ENCODE measurements at places on chromosomes 5 and 9. TPM values are rescaled to one million over a fixed set of nuclear protein-coding genes. Genes with fewer than 3 reads are reported as not detected.

The MARCOL gene
- total RNA-seq: not detected

The LCN12 gene
- 2.1 TPM for total RNA-seq

The QRFP gene
- total RNA-seq: not detected

The BICD2 gene
- 22.3 TPM for total RNA-seq

The ARID3C gene
- not detected for total RNA-seq

The PCDHGA1 gene
- total RNA-seq: 0.72 TPM

The TYRP1 gene
- total RNA-seq: not detected

DNA sequence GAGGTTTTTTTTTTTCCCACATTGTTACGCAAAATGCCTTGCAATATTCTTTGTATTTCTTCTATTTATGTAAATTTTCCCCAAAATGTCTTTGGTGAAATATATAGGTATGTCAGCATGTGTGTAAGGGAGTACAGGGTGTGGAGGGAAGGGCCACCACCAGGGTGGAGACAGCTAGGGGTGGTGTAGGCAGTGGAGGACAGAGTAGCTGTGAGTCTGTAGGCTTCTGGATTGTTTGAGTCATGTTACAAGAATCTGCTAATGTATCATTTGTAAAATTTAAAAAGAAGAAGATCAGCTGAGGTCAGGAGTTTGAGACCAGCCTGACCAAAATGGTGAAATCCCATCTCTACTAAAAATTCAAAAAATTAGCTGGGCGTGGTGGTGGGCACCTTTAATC lies 175.5 kb downstream of the NXNL2 start:
- no peak for DNase-seq

DNA sequence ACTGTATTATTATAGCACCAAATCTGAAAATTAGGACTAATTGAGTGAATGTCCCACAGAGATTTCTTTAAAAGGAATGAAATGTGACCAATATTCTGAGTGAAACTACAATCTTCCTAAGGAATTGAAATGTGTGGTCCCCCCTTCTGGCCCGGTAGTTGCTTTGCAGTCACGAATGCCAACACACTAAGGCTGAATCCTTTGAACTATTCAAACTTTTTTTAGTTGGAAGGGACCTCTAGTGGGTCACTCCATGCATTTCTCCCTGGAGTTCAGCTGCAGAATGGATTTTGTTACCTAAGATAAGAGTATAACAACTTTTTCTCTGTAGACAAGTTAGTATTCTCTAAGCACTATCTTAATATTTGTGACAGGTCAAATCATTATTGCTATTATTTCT lies 2.8 kb downstream of the CDH6 start:
- DNase-seq: no peak

DNA sequence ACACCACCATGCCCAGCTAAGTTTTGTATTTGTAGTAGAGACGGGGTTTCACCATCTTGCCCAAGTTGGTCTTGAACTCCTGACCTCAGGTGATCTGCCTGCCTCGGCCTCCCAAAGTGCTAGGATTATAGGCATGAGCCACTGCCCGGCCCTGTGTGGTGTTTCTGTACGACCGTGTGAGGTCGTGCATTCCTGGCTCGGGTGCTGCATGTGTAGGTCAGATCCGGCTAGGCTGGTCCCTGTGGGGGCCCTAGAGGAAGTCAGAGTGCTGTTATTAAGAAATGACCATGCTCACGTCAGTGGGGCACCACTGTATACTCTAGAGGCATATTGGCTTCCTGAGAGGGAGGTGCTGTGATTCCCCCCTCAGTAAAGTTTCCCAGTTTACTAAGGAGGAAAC lies 13.7 kb downstream of the WNK2 start:
- no peak for DNase-seq

DNA sequence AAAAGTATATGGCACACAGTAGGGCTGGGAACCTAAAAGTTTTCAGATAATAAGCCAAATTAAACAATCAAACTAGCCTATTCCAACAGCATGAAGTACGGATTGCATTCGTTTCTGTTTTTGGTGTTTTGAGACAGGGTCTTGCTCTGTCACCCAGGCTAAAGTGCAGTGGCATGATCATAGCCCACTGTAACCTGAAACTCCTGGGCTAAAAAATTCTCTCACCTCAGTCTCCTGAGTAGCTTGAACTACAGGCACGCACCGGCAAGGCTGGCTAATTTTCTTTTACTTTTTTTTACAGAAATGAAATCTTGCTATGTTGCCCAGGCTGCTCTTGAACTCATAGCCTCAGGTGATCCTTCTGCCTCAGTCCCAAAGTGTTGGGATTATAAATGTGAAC lies 5.2 kb downstream of the RFX3 start:
- no peak for DNase-seq

DNA sequence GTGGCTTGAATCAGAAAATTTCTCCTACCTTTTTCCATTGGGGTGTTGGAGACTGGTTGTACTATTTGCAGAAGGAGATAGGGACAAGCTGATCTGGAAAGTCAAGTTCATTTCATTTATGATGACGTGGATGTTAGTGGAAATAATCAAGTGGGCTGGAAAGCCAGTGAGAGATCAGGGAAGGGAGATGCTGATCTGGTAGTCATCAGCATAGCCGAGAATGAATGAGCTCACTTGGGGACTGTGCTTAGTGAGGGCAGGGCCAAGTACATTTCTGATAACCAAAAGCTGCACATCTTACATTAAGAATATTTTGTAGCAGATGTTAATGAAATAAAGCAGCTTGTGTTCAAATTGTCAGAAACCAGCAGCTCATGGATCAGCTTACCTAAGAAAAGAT lies 12.1 kb downstream of the MAN2A1 start:
- no peak for DNase-seq

- no peak for DNase-seq
Measured at GRCh38 chr5:218457-219291, 554 bp downstream of the SDHA start.

GRCh38 chr9:33785914-33786313 lies 9.4 kb upstream of the PRSS3 start:
- DNase-seq: no peak

DNA sequence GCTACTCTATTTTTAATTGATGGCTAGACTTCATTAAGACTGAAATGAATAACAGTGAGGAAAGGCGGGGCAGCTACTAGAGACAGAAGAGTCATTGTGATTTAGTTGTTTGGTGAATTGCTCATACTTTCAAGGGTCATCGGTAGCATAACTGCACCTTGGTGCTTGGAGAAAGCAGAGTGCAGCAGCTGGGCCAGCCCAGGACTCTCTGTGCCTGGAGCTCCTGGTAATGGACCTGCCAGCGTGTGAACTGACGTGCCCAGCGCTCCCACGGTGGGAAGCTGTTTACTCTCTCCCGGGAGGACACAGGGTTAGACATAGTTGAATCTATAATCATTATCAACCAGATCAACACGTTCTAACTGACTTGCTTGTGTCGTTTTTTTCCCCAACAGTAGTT lies 42.9 kb downstream of the LURAP1L start:
- DNase-seq: no peak

DNA sequence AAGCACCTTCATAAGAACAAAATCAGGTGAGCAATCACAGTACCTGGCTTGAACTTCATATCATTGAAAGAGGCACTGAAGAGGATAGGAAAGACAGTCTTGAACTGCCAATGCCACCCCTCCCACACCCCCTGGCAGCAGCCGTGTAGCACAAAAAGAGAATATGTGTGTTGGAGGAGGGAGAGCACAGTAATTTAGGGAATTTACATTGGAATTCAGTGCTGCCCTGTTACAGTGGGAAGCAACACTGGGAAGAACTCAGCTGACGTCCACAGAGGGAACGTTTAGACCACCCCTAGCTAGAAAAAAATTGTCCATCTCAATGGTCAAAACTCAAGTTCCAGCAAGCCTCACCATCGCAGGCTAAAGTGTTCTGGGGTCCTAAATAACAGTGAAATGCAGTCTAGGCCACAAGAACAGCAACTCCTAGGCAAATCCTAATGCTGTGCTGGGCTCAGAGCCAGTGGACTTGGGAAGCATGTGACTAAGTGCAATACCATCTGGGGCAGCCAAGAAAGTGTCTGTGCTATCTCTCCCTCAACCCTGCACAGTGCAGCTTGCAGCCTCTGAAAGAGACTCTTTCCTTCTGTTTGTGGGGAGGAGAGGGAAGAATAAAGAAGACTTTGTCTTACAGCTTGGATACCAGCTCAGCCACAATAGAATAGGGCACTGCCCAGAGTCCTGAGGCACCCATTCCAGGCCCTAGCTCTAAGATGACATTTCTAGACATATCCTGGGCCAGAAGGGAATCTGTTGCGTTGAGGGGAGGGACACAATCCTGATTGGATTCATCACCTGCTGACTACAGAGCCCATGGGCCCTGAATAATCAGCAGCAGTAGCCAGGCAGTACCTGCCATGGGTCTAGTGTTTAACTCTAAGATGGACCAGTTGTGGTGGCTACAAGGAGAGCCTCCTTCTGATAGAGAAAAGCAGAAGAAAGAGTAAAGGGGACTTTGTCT lies 62.1 kb upstream of the VLDLR start:
- no peak for DNase-seq

DNA sequence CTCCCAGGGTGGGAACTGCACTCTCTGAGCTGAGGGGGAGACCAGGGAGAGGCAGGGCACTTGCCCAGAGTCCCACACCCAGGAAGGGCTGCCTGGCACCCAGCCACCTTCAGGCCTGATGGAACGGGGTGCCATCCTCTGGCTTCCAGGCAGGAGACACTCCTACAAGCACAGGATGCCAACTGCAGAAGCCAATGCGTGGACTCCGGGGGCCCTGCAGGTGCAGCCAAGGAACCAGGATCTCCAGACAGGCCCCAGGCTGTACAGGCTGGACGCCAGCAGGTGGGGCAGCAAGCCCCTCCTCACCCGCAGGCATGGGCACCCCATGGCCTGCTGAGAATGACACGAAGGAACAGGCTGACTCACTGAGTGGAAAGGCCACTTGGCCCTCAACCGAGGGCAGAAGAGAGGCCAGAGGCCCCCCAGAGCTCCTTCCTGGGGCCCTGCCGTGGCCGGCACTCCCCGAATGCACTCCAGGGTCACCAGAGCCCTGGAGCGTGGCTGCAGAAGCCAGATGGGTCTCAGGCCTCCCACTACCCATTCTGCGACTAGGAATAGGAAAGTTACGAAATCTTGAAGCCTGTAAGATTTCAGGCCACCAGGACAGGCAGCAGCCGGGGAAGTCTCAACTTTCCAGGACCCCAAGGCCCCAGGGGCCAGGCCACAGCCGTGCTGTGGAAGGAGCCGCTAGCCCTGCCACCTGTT lies 15.7 kb downstream of the NACC2 start:
- DNase-seq: peak; percentile 29

- DNase-seq: no peak
Measured at GRCh38 chr9:124504530-124505005, 2.6 kb downstream of the NR5A1 start.

GRCh38 chr9:97559111-97559514 lies 57.6 kb downstream of the TMOD1 start:
- DNase-seq: no peak

DNA sequence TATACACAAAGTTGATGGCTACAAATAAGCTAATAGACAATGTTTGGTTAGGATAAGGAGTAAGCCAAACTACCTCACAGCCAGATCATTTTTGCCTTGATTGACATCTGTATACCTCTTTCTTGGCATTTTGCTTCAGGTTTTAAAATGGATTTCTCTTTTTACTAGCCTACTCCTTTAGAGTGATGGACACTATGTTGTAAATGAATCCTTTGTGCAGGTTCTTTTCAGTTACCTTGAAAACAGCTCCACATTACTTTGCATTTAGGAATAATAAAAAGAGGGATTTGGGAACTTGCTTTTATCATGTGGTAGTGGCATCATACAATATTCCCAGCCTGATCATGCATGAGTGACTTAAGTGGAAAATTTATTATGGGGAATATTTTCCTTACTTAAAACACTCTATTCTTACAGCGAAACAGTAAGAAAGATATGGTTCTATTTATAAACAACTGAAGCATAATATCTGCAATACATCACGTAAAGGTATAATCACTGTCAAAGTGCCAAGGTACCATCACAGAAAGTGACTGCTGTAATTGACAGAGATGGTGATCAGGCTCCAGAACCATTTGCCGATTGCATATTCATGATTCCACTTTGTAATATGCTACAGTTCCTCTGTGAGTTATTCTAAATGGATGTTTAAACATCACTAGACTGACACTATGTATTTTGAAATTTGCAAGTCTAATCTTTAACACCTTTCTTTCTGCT lies 327.0 kb downstream of the DMRTA1 start:
- DNase-seq: no peak

DNA sequence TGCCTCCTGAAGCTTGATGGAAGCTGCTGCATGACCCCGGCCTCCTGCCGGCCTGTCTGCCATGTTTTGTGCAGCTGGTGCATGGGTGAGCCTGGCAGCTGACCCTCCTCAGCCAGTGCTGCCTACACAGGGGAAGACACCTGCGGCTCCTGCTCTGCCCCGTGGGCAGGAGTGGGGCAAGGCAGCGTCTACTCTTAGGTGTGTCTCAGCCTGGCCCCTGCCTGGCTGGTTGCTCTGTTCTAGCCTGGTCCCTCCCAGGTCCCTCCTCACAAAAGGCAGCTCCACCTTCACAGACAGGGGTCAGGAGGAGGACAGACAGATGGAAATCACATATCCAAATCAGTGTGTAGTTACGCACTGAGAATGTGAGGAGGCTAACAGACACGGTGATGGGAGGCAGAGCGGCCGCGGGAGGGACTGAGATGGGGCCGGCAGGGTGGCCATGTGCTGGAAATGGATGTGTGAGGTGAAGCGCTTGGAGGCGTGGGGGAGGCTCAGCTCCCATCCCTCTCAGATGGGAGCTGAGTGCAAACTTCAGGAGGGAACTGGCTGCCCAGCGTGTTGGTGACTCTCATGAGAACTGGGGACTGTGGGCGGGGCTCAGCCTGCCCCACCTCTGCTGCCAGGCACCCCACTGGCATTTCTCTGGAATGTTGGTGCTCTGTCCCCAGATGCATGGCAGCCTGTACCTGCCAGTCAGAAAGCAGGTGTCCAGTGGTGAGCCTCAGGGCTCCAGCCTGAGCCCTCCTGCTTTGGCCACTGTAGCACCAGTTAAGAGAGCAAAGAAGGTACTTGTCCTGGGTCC lies 43.4 kb downstream of the PPARGC1B start:
- DNase-seq: no peak

DNA sequence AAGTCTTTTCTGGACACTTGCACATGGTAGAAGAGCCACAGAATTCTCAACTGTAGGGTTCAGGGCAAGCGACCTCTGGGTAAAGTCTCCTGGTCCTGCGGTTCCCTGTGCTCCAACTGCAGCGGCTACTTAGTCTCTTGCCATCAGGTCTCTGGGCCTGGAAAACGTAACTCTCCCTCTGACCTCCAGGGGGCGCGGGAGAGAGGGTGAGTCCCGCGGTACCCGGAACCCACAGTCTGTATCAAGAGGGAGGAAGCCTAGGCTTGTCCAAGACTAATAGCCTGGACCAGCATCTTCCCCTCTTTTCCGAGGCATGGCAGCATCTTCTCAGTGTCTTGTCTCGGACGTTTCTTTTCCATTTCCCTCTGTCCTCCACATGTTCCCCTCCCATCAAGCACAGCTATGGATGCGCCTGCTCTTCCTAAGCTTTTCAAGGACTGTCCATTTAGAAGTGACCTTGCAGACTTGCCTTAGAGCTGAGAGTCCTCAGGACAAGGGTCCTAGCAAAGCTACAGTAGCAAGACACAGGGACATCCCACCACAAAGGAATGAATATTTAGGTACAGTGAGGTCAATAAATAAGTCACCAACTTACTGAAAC lies 59.3 kb downstream of the FSTL4 start:
- peak; percentile 83 for DNase-seq

- peak; percentile 73 for DNase-seq
Measured at GRCh38 chr5:10863763-10864383, 102.8 kb upstream of the DAP start.

Measured in H9 (cell line).